ENCODE measurements at places on chromosomes 7 and 10.

DNA sequence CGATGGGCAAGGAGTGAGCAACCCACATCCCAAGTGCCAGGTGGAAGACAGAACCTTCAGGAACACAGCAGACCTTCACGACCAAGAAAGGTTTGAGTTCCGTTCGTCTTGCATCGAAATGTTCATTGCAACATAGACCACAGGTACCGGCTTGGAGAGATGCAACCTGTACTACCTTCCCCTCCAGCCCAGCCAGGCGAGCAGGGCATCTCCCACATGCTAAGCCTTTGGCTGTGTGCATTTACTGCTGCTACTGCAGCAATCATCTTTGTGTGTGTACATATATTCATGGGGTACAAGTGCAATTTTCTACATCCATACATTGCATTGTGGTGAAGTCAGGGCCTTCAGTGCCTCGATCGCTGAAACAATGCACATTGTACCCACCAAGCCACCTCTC lies 58.8 kb downstream of the CTBP2 start:
- DNase-seq, result no peak
- H3K27me3 ChIP-seq, result no peaks in the 10 kb centered on the region
- peaks cover 21% of the 10 kb centered on the region for H3K4me1 ChIP-seq
- H3K27ac ChIP-seq, result no peak overlapping the region
- no peak overlapping the region for H3K4me3 ChIP-seq

- DNase-seq, result no peak
- H3K36me3 ChIP-seq, result no peaks in the 10 kb centered on the region
- no peak overlapping the region for H3K27ac ChIP-seq
- no peak overlapping the region for H3K4me3 ChIP-seq
- no peaks in the 10 kb centered on the region for H3K4me1 ChIP-seq
- H3K27me3 ChIP-seq, result no peaks in the 10 kb centered on the region
Measured at GRCh38 chr10:8269976-8270375, 215.5 kb downstream of the GATA3 start.

DNA sequence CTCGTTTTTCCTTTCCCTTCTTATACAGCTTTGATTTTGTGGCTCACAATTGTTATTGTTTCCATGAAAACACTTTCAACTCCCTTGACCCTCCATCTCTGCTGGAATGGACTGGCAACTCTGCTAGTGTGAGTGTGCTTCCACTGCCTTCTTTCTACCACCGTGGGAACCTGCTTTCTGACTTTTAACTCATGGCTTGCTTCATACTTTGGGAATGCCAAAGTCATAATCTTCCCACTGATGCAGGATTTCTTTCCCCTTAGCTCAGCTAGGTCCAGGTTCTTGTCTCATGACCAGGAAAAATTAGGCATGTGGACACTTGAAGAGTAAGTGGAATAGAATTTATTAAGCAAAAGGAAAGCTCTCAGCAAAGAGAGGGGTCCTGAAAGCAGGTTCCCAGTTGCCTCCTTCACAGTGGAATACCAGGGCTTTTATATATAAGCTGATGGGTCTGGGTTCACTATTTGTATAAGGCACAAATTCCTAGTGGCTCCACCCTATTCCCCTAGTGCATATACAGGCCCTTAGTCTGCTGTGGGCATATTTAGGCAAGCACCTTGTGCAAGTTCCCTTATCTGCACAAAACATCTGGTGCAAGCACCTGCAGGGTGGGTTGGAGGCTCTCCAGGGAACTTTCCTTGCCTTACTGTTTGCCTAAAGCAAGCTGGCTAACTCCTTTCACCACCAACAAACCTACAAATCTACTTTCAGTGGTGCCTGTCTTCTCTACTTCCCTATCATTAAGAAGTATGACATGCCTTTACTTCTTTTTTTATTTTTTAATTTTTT lies 119.5 kb downstream of the CFAP58 start:
- no peak overlapping the region for H3K27ac ChIP-seq
- H3K4me1 ChIP-seq, result no peaks in the 10 kb centered on the region
- no peak for DNase-seq
- no peaks in the 10 kb centered on the region for H3K27me3 ChIP-seq
- H3K4me3 ChIP-seq, result no peak overlapping the region

- no peak for DNase-seq
- peaks cover 44% of the 10 kb centered on the region for H3K27me3 ChIP-seq
- H3K36me3 ChIP-seq, result no peaks in the 10 kb centered on the region
- H3K4me1 ChIP-seq, result no peaks in the 10 kb centered on the region
- no peak overlapping the region for H3K4me3 ChIP-seq
- H3K27ac ChIP-seq, result no peak overlapping the region
Measured at GRCh38 chr10:507908-508444, 181.5 kb downstream of the DIP2C start.

DNA sequence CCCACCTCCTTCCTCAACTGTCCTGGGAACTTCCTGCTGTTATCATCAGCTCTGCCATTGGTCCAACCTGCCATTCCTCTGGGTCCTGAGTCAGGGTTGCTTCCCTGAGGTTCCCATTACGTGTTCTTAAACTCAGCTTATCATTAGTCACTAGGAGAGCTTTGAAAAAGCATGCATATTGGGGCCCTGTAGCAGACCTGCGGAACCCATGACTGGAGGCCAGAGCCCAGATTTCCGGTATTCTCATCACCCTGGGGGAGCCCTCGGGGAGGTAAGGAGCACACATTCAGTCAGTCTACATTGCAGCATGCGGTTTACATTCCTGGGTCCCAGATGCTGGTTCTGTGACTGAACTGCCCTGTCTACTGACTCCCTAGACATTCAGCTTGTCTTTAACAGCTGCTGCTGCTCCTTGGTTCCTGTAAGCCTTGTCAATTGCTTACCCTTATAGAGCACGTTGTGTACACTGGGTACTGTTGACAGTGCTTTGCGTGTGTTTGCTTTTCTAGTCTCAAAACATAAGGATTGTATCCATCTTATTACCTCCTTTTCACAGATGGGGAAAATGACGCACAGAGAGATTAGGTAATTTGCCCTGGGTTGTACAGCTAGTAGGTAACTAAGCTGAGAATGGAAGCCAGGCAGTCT lies 12.8 kb downstream of the CDHR3 start:
- H3K27ac ChIP-seq, result no peak overlapping the region
- peaks cover 3% of the 10 kb centered on the region for H3K4me1 ChIP-seq
- H3K36me3 ChIP-seq, result no peaks in the 10 kb centered on the region
- no peaks in the 10 kb centered on the region for H3K27me3 ChIP-seq

GRCh38 chr7:20896996-20897395 lies 110.3 kb upstream of the SP8 start:
- H3K4me3 ChIP-seq, result no peak overlapping the region
- no peak overlapping the region for H3K27ac ChIP-seq
- H3K36me3 ChIP-seq, result no peaks in the 10 kb centered on the region
- no peaks in the 10 kb centered on the region for H3K27me3 ChIP-seq
